ENCODE measurements at places on chromosomes 6 and 20.

DNA sequence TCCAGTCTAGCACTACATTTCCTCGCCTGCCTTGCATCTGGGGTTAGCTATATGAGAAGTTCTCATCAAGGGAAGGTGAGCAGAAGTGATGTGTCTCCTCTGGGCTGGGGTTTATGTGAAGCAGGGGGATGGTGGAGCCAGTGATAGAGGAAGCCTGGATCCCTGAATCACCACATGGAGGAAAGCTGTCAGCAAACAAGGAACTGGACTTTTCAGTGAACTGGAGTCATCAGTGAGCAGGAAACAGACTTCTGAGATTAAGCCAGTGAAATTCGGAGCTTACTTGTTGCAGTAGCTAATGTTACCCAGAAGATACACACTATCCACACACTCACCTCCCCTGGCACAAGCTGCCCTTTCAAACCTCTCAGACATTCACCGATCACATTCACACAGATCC lies 13.4 kb upstream of the TOX2 start:
- DNase-seq, result no peak

- DNase-seq, result no peak
Measured at GRCh38 chr6:166908811-166909210, 47.5 kb downstream of the RNASET2 start.

DNA sequence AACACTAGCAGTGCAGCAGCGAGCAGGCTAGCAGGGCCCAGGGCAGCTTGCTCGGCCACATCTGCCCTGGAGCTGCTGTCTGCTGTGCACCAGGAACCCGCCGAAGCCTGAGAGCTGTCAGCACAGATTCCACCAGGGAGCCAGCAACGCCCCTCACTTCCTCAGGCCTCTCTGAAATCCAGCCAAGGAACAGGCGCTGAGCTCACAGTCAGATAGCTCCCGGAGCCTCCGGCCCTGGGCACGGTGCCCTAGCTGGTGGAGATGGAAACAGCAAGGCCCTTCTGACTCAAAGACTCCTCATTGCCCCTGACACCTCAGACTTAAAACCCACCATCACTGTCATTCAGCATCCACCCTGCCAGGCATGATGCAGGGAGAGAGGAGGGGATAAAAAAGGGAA lies 839.4 kb downstream of the MAFB start:
- no peak for DNase-seq

- no peak for DNase-seq
Measured at GRCh38 chr6:110652520-110652919, 162.7 kb downstream of the CDK19 start.

Measured in activated effector memory CD4-positive, alpha-beta T cell treated with anti-CD3 and anti-CD28 coated beads, Interleukin-2, amount 50 U/mL, for 16 hours (primary cell).